Left renal pelvis (tissue), 4 donors: ENCODE measurements at places on chromosomes 11 and 22.

DNA sequence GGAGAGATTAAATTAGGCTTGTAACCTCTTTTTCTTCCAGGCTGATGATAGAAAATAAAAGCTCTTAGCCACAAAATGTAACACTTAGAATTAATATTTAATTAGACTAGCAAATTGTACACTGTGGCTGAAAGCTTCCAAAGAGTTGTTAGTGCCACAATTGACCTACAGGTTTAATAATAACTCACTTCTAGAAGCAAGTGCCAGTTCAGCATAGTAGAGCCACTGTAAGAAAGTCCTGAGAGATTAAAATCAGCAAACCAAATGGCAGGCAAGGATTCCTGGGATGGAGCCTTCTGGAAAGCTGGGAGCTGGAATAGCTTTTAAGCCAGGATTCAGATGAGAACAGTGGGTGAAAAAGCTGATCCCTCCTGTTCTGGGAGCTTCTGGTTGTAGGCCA lies 131.0 kb downstream of the ELP4 start:
- no peak for DNase-seq

GRCh38 chr22:48750282-48750681 lies 1077.4 kb downstream of the BRD1 start:
- DNase-seq: no peak

GRCh38 chr22:44383064-44383575 lies 70.4 kb upstream of the SHISAL1 start:
- DNase-seq: no peak

- DNase-seq: no peak
Observed at GRCh38 chr11:14930369-14930768, 38.3 kb upstream of the CYP2R1 start.

DNA sequence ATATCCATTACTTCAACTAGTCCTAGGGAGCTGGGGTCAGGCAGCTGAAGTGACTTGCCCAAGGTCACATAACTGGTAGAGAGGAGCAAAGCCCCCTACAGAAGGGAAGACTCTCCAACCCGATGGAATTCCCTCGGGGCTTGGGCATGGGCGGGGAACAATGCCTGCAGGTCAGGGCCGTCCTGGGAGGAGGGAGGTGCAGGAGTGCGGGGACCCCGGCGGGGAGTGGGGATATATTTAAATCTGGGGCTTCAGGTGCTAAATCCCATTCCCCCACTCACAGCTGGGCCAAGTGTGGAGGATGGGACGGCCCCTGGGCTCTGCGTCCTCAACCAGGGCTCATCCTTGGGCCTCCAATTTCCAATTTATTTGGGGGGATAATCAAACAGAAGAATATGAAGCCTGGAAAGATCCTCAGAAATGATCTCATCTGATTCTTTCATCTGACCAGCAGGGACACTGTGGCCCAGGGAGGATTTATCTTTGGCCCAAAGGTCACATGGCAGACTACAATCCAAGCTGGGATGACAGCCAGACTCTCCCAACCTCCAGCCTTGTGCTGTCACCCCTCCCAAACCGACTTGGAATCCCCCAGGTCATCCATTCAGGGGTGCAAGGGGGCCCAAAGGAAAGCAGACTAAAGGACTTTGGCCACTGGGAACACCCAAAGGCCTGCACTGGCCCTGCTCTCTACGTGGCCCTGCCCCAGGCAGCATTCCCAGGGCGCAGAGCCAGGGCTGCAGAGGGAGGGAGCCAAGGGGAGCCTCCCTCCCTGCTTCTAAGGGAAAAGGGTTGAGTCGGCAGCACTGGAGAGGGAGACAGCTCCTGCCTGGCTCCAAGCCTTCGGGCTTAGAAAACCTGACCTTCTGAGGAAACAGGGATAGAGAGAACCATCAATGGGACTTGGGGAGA lies 8.7 kb upstream of the C1QTNF6 start:
- DNase-seq: no peak

DNA sequence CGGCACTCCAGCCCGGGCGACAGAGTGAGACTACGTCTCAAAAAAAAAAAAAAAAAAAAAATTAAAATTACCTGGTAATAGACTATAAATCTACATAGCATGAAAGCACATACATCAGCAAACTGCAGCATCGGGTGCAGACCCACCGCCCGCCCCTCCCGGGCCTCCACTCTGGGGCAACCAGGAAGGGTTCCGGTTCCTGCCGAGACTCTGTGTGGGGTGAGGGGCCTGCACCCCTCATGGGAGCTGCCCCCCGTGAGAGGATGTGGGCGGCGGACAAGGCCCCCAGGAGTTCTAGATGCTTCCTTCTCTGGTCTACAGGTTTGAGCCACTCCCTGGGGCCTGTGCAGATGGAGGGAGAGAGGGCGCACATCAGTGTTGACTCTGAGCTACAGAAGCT lies 9.1 kb downstream of the DRD4 start:
- no peak for DNase-seq

DNA sequence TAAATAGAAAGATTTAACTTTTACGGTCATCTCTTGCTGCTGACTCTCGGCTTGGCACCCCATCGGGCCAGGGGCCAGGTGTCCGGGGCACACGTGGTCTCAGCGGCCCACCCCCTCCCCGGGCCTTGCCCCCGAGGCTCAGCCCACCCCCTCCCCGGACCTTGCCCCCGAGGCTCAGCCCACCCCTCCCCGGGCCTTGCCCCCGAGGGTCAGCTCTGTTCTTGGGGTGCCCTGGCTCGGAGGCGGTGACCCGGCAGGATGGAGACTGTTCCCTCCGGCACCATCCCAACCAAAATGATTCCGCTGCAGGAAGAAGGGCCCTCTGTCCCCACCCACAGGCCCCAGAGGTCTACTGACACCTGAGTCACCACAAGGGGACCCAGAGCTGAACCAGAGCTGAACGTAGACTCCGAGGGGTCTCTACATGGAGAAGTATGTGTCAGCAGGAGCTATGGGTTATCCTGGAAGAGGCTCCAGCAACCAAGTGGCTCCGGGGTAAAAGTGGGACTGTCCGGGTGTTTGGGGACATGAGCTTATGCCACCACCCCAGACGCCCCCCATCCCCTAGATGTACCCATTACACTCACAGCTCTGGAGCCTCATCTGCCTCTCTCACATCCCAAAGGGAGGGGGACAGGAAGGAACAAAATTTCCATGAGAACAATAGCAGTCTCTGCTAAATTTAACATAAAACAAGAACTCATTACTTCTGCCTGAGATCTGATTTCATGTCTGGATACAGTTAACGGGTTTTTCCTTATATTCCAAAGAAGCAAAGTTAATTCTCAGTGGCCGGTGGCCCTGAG lies 38.4 kb downstream of the MACROD1 start:
- no peak for DNase-seq

GRCh38 chr11:86775361-86775760 lies 25.0 kb upstream of the PRSS23 start:
- no peak for DNase-seq

GRCh38 chr11:26331911-26332571 lies at the start of gene ANO3:
Gene ANO3, plus strand, starts transcription at chr11:26332130. Its CDS starts 146 bp downstream, at chr11:26332276.
- DNase-seq: peak; percentile 62

DNA sequence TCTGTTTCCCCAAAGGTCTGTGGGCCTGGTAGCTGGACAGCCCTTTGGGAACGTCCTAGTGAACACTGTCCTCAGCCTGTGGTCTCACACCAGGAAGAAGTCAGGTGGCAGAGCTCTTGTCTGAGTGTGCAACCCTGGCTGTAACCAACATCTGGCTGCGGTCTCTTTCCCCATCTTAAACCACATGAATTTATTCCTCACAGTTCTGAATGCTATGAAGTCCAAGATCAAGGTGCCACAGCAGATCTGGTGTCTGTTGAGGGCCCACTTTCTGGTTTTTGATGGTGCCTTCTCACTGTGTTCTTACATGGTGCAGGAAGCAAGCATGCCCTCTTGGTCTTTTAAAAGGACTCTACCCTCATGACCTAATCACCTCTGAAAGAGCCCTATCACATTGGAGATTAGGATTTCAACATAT lies 2.7 kb downstream of the UPB1 start:
- DNase-seq: no peak

GRCh38 chr11:4881188-4881587 lies 512 bp upstream of the OR51T1 start:
- no peak for DNase-seq

- DNase-seq: no peak
Observed at GRCh38 chr11:47980907-47981621, 705 bp downstream of the PTPRJ start.

DNA sequence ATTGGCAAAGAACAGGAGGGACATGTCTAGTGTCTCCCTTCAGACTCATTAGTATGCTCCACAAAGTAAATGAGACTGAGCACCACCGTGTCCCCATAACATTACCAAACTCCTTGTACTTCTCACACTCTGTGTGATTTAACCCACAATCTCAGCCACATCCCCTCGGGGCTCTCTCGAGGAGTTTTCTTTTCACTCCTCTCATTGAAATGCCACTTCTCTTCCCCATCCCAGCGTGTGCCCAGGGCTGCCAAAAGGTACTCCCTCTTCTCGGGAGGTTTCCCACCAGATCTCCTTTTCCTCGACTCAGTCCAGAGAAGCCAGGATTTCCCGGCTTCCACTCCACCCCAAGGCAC lies 1.1 kb downstream of the RBFOX2 start:
- DNase-seq: no peak

DNA sequence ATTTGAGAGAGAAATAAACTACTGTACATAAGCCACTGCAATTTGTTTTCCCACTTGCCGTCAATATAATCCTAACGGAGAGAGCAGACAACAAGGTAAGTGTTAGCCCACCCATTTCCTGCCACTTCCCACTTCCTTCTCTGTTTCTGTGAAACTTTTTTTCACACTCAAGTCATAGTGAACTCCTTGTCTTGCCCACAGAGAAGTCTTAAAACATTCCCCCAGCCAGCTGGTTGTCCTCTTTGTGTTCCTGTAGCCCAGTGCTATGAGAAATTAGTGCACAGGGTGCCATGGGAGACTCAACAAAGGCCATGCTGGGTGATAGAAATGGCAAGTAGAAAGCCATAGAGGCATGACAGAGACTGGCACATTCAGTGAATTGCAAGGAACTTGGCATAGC lies 208.6 kb downstream of the BLID start:
- DNase-seq: no peak

DNA sequence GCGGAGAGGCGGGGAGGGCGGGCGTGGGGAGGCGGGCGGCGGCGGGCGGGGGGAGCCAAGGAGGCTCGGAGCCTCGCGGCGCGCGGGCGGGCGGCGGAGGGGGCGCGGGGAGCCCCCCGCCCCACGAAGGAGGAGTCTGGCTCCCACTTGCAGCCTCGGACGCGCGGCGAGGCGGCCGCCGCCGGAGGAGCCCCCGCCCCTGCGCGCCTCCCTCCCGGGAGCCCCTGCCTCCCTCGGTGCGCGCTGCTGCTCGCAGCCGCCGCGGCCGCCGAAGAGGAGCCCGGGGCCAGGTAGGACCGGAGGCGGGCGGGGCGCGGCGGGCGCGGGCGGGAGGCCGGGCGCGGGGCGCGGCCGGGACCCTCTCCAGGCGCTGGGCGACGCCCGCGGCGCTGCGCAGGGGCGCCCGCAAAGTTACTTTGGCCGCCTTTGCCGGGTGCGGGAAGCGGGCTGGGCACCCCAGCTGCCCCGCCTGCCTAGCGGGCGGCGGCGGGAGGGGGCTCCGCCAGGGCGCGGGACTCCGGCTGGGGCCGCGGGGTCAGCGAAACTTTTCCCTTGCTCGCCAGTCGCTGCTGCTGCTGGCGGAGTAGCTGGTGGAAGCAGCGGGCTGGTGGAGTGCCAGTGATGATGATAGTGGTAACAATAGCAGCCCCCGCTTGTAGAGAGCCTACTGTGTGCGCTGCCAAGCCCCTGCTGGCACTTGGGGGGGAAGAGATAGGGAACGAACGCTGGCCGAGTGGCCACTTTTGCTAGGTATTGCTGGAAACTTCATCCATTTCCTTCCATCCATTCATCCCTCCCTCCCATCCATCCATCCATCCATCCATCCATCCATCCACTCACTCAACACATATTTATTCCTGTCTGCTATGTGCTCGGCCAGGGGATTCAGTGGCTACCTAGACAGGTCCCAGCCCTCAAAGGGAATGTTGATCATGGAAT lies at the start of gene MPPED1:
TSS of gene MPPED1 (plus strand) at position 146 of the 939 bp plus-strand sequence. CDS start 12,972 bp downstream, outside the sequence.
- DNase-seq: no peak

- DNase-seq: no peak
Observed at GRCh38 chr22:43213051-43213450, 26.1 kb upstream of the TTLL12 start.

DNA sequence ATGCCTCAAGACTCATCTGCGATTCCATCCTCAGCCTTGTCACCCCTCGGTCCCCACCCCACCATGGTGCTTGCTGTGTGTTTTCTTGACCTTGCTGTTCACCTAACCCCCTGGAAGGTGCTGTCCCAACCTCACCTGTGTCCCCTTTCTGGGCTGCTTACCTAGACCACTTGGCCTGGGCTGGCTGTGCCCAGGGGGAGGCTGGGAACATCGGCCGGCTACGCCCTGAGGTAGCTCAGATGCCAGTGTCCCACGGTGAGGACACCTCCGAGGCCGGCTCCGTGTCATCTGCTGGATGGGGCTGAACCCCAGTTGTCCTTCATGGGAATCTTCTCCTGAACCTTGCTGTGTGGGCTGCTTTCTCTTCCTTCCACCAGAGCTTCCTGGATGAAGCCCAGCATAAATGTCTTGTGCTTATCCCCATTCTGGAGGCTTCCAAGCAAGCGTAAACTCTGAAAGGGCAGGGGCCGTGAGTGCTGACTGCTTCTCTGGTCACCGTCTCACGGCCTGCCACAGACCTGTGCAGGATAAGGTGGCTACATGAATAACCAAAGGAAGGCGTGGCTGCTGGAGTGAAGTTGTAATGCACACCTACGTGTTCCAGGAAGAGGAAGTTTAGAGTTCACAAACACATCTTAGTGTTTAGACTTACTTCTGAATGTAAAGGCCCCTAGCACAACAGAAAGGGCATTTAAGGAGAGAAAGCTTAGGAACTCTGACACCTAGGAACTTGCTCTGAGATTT lies 724.3 kb downstream of the TBC1D22A start:
- DNase-seq: no peak

GRCh38 chr11:122811721-122812120 lies 26.6 kb upstream of the CRTAM start:
- DNase-seq: no peak

DNA sequence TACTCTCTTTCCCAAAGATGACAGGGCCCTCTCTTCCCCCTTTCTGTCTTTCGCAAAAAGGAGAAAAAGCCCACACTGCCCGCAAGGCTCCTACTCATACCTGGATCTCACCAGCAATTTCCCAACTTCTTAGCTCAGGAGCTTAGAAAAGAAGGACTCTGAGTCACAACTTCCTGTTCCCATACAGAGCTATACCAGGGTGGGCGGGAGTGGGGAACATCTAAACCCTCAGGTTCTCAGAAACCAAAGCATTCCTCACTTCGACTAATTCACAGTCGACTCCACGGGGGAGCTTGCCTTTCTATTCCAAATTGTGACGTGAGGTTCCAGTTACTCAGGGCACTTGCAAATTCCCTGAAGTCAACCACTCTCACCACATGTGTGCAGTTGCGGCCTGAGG lies 61.9 kb downstream of the MTNR1B start:
- DNase-seq: no peak

- no peak for DNase-seq
Observed at GRCh38 chr11:10329935-10330334, 25.1 kb downstream of the ADM start.

- DNase-seq: no peak
Observed at GRCh38 chr11:121048464-121049233, 24.7 kb downstream of the TBCEL start.

GRCh38 chr11:114135737-114136151 lies 76.2 kb downstream of the ZBTB16 start:
- DNase-seq: no peak
